ENCODE measurements at places on chromosomes 6 and 20.

DNA sequence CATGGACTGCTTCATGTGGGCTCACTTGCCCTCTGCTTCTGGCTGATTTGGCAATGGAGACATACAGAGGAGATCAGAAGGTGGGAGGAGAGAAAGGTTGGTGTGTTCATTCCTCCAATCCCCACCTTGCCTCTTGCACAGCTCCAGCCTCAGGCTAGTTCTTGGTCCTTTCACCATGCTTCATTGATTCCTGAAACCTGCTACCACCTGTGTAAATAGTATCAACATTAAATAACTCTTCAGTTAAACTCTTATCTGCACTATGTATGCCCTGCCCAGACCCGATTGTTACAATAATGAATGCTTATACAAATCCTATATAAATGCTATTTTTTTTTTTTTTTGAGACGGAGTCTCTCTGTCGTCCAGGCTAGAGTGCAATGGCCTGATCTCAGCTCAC is 174.5 kb downstream of the CD83 start:
- no peak for DNase-seq

GRCh38 chr20:41424546-41424945 is 57.9 kb upstream of the EMILIN3 start:
- DNase-seq = no peak

- DNase-seq = no peak
Observed at GRCh38 chr6:100512203-100512862, 47.6 kb upstream of the SIM1 start.

- no peak for DNase-seq
Observed at GRCh38 chr6:31092769-31093505, 19.4 kb downstream of the C6orf15 start.

- DNase-seq = no peak
Observed at GRCh38 chr6:36697481-36697903, at the start of gene RAB44. TSS of gene RAB44 (plus strand) at chr6:36697826. CDS start at chr6:36704236, 6,410 bp downstream.

DNA sequence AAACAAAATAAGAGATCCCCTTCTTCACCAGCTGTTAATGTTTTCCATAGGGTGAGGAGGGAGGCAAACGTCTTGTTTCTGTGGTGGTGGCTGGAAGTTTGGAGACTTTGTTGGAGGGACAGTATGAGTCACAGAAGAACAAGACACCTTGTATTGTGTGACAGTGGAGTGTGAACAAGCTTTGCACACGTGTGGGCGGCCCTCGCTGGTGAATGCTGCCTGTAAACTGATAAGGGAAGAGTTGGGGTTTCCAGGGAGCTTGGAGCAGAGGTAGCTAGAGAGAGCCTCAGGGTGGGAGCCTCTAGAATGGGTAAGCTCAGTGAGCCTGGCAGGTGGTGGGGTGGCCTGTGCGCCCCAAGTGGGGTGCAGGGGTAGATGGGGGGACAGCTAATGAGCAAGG is 78.3 kb downstream of the ZDHHC14 start:
- DNase-seq = no peak

- DNase-seq = no peak
Observed at GRCh38 chr6:82954937-82955577, 110.6 kb downstream of the UBE3D start.

DNA sequence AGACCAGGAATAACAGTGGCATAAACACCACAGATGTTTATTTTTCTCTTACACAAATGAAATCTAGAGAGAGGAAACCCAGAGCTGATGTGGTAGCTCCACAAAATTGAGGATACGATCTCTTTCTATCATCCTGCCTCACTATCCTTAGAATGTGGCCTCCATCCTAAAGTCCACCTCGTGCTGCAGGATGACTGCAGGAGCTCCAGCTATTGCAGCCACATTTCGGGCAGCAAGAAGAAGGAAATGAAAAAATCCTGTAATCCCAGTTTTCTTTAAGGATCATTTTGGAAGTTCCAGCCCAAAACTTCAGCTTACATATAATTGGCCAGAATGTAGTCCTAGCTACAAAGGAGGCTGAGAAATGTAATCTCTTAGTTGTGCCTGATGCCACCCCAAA is 41.2 kb upstream of the ARFGEF2 start:
- DNase-seq = no peak

DNA sequence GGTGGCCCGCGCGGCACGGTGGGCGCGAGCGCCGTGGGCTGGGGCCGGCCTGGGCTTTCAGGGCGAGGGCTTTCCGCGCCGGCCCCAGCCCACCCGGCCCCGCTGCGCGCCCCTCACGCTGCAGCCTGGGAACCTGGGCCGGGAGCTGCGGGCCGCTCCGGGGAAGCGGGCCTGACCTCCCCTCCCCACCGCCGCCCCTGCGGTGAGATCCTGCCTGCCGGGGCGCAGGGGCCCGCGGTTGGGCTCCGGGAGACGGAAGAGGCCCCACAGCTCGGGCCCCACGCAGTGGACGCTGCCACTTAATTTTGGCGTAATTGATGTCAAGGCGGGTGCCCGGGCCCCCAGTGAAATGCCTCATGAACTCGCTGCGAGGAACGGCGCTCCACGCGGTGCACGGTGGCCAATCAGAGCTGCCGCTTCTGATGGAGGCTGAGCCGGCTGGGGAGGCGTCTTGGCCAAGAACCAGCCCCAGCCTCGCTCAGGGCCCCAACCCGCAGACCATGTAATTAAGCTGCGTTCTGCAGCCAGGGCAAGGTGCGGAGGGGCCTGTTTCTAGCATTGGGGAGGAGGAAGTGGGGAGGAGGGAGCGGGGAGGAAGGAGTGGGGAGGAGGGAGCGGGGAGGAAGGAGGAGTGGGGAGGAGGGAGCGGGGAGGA is 96.1 kb upstream of the BHLHE23 start:
- DNase-seq = peak; percentile 50

Measured in anterior cingulate cortex (tissue), 58 donors.